ENCODE measurements at places on chromosomes 1 and 21.

- DNase-seq, result peak; percentile 9
Measured at GRCh38 chr1:197725044-197725443, 50.2 kb downstream of the DENND1B start.

DNA sequence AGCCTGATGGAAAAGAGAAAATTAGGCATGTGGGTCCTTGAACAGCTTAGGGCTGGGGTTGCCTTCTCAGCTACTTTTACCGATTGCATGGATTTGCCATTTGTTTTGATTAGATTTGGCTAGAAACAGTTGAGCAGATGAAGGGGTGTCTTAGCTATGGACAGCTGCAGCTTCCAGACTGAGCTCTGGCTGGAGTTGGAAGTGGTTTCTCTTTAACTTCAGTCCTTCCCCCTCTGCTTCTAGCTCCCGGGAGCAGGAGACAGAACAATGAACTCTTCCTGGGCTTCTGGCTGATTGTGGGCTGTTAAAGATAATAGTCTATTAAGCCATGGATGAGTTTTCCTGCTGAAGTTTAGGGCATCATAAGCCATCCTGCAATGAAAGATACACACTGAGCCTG, 50.7 kb downstream of the UBE2T start:
- DNase-seq, result no peak

DNA sequence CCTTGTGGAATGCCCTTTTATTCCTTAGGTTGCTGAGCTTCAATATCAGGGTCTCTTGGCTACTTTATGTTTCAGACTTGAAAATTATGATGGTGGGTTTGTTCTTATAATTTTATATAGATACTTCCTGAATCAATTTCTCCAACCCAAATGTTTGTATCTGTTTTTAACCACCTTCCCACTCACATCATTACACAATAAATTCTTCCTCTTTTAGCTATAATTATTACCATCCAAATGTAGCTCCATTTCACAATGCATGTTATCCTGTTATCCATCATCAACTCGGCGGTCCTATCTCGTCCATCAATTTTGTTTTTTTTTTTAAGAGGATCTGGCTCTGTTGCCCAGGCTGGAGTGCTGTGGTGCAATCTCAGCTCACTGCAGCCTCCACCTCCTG, 357.6 kb upstream of the ZP4 start:
- no peak for DNase-seq

DNA sequence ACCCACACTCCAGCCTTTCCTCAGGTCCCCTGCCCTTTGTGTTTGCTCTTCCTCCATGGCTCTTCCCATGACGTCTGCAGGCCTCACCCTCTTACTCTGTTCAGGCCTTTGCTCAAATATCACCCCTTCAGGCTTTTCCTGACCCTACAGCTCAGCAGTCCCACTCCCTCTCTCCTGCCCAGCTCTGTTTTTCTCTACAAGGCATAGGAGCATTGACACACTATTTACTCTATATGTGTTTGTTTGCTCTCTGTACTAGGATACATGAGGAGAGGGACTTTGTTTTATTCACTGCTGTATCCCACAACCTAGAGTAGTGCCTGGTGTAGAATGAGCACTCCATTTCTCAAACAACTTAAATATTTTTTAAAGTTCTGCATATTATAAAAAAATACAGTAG, 107.4 kb upstream of the COA6 start:
- DNase-seq, result no peak

DNA sequence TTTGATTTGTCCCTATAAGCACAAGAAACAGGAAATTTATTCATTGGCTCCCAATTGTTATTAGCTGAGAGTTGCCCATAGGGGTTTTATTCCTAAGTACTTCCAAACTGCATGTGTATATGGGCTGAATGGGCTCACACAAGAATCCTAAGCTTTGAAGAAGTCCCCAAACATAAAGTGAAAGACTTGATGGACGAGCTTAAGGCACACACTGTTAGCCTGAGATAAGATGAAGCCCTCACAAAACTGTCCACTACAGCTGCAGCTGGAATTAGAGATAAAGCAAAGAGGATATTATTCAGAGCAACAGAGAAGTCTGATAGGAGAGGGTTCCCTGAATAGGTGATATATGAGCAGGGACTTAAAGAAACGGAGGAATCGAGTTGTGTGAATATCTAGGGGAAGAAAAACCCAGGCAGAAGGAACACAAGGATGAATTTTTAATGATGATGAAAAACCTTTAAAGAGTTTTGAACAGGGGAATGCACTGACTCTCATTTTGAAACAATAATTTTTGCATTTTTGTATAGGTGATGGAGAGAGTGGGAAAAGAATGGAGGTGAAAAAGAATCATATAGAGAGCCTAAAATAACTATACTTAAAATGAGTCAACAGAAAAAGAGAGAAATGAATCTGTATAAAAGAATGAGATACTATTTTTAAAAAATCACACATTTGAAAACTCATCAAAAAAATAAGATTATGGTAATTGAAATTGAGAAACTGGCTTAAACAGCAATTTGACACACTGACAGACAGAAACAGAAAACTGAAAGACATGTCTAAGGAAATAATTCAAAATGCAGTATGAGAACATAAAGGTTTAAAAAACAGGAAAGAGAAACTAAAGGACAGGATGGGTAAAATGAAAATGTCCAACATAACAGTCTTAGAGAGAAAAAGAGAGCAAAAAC, 133.6 kb upstream of the POGK start:
- no peak for DNase-seq

DNA sequence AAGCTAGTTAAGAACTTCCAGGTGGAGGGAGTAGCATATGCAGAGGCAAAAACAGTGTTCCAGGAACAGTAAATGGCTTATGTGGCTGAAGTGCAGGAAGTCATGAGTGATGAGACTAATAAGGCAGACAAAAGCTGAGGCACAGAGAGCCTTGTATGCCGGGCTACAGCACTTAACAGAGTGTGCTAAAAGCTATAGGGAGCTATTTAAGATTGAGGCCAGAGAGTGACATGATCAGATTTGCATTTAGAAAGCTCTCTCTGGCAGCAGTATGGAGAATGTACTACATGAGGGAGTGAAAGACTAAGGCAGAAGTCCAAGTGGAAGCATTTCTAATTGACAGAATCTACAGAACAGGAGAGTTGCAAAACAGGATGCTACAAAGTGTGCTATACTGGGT, 38.6 kb downstream of the WASF2 start:
- no peak for DNase-seq

DNA sequence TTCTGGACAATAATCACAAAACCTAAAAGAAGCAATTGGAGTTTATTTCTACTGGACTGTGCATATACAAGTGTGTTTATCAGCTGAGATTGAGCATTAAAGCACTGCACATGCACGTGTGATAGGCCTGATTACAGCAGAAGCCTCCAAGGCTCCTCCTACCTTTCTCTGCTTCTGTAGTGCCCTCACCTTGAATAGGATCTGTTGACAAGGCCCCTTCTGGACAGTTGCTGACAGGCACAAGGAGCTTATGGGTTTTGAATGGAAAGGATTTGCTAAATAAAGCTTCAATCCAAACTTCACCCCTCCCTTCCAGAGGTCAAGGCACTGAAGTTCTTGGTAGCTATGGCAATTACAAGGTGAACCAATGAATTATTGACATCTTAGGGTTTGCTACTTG, 7.9 kb upstream of the SGIP1 start:
- no peak for DNase-seq

- DNase-seq, result no peak
Measured at GRCh38 chr21:21175798-21176334, 177.7 kb downstream of the NCAM2 start.

DNA sequence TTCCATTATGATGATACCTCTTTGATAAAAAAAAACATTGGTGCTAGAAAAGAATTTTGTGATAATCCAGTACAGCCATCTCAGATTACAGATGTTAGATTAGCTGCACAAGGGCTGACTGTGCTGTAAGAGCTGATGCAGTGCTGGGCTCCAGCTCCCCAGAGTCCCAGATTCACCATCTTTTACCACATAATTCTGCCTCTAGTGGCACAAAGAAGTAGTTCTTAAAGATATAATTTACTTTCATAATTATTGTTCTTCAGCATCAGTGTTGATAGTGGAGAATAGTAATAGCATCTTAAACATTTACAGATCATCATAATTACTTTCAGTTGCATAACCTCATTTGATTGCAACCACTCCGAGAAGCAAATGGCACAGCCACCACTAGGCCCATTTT, 262.1 kb downstream of the BRINP2 start:
- no peak for DNase-seq

- no peak for DNase-seq
Measured at GRCh38 chr21:28240586-28240985, 752.1 kb downstream of the LTN1 start.

GRCh38 chr1:22597996-22598395, 34.7 kb downstream of the EPHA8 start:
- no peak for DNase-seq

DNA sequence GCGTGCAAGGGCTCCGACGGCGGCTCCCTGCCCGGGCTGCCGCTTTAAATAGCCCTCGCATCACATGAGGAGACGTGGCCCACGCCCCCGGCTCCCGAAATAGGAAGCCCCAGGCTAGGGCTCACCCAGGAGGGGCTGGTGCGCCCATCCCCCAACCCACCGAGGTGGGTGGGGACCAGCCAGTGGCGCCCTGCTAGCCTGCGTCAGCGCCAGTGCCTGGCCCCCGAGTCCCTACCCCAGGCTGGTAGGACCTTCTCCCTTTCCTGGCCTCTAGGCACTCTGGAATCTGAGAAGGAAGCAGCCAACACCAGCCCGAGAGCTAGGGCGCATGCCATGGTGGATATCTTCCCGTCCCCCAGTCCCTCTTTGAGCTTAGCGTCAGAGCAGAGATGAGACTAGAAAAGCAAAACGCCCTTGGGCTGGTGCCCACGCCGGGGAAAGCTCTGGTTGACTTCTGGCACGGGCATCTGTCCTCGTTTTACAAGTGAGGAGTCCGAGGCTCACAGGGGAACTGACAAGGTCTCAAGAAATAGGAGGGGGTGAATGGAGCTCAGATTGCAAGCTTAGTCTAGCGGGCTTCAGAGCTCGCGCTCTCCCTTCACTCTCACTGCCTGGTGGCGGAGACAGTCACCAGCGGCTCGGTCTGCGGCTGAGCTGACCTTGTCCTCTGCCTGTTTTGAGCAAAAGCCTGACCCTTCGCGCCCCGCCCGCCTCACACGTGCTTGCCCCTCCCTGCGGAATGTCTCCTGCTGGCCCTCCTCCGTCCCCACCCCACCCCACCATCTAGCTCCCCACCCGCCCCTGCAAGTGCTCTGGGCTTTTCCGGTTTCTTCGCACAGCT, at the start of gene FABP3:
TSS of gene FABP3 (minus strand) at position 21 of the 841 bp plus-strand sequence. CDS start 62 bp downstream, outside the sequence.
- DNase-seq, result peak; percentile 90

DNA sequence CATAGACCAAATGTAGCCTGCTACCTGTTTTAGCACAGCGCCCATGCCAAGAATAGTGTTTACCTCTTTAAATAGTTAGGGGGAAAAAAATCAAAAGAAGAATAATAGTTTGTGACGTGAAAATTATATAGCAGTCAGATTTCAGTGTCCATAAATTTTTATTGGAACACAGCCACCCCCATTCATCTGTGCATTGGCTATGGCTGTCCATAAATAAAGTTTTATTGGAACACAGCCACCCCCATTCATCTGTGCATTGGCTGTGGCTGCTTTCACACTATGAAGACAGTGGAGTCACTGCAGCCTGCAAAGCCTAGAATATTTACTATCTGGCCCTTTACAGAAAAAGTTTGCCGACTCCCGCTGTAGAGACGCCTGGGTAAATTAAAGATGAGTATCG, 20.9 kb downstream of the EPHX1 start:
- DNase-seq, result no peak

DNA sequence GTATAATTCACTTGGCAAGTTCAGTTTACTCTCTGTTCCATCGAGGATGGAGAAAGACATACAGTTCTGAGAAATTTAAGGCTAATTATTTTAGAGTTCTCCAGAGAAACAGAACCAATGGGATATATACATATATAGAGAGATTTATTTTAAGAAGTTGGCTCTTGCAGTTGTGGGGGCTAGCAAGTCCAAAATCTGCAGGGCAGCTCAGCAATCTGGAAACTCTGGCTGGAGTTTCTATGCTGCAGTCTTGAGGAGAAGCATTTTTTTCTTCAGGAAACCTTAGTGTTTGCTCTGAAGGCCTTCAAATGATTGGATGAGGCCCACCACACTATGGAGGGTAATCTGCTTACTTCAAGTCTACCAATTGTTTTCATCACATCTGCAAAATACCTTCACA, 34.6 kb downstream of the TRAF5 start:
- no peak for DNase-seq

GRCh38 chr1:150927624-150928023, 1.5 kb downstream of the SETDB1 start:
- no peak for DNase-seq

GRCh38 chr21:35217504-35218060, 168.5 kb upstream of the RUNX1 start:
- DNase-seq, result peak; percentile 88

GRCh38 chr1:221336126-221336525, 405.8 kb downstream of the DUSP10 start:
- no peak for DNase-seq

DNA sequence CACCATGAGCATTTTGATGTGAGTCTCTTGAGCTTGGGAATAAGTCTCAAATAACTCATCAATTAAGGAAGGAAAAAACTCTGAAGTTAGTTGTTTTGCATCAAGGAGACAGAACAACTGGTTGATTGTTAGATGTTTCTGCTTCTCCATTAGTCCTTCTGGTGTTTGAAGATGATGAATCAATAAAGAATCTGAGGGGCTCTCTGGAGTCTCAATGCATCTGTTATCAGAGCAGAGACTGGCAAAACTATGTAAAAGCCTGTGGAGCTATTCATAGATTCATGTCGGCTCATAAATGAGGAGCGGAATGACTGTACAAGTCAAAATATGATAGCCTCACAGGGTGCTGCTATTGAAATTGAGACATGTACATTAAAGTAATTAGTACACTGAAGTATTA, 73.3 kb upstream of the ZC3H11B start:
- no peak for DNase-seq

DNA sequence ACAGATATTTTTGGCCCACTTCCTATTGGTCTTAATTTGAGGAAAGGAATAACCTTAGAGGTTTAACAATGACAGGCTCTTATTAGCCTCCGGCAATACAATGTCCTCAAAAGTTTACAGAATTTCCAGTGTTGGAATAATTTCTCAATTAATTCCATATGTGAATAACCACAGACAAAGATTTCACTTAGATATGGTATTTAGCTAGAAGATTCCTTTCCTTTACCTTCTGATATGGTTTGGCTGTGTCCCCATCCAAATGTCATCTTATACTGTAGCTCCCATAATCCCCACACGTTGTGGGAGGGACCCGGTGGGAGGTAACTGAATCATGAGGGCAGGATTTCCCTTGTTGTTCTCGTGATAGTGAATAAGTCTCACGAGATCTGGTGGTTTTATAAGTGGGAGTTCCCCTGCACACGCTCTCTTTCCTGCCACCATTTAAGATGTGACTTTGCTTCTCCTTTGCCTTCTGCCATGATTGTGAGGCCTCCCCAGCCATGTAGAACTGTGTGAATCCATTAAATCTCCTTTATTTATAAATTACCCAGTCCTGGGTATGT, 54.9 kb upstream of the RGS7 start:
- DNase-seq, result no peak
